Activated gamma-delta T cell treated with anti-CD3 and anti-CD28 coated beads, Interleukin-2, amount 50 U/mL, for 16 hours (primary cell): ENCODE measurements at places on chromosomes 16 and 17.

GRCh38 chr17:43151880-43152456 lies 19.0 kb upstream of the NBR1 start:
- DNase-seq: no peak

DNA sequence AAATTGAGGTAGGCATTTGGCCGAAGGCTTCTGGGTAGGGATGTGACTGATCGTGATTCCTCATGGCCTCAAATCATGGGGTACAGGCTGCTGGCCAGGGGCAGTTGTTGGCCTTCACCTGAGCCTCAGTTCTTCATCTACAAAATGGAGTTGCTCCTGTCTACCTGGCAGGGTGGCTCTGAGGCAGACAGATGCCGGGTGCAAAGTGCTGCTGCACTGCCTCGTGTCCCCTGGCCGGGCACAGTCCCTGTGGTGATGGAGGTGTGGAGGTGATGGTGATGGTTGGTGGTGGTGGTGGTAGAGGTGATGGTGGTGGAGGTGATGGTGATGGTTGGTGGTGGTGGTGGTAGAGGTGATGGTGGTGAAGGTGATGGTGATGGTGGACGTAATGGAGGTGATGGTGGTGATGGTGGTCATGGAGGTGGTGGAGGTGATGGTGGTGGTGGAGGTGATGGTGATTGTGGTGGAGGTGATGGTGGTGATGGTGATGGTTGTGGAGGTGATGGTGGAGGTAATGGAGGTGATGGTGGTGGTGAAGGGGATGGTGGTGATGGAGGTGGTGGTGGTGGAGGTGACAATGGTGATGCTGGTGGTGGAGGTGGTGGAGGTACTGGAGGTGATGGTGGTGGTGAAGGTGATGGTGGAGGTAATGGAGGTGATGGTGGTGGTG lies 52.6 kb downstream of the RNF213 start:
- no peak for DNase-seq

DNA sequence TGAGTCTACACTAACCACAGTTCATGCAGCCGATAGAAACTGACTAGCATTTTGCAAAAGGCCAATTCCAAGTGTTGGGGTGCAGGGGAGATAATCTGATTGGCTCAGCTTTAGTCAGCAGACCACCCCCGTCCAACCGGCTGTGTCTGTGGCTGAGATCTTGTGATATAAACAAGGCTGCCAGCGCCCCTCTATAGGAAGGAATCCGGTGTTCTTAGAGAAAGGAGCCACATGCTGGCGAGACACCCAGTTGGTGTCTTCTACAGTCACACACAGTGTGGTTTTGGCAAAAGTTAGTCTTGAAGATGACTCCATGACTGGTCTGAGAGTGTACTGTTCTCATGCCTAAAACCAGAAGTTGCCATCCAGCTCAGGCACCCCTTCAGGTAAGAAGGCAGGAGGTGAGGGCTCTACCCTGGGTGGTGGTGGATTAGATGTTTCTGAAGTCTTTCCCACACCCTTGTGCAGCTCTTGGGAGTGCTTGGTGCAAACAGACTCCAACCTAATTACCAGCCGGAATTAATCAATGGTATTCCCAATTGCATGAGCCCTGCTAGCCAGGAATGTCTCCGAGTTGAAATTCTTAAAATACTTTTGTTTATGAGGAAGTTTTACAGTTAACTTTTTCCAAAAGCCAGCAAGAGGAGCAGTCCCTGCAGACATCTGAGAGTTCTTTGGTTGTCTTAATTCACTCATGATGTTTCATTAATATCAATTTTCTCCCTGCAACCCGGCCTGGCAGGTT lies 172.3 kb upstream of the IRX6 start:
- no peak for DNase-seq

DNA sequence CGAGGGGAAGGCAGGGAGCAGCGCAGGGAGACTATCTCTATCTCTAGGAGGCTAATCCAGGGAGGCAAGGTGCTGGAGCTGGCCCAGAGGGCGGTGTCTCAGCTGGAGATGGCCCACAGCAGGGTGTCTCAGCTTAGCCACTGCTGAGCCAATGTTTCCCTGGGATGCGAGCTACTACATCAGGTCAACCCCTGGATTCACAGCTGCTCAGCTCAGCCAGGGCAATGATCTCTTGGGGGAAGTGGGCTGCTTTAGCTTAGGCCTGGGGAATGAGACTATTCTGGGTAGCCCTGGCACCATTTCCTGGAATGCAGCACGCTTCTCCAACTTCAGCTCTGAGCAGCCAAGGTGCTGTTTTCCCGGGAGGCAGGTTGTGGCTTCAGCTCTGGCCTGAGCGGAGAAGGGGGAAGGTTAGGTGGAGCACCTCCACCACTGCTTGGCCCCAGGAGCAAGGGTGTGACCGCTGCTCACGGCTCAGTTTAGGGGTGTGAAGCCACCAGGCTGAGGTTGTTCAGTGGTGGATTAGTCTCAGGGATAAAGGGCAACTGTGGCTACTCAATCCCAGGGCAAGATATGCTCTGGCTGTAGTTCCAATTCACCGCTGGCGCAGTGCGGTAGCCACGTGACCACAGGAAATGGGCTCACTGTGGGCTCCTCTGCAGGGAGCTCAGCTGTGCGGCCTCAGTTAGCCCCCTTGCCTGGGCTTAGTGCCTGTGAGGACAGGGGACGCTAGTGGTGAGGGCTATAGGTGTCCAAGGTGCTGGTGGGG lies 5.2 kb upstream of the PRSS21 start:
- no peak for DNase-seq

DNA sequence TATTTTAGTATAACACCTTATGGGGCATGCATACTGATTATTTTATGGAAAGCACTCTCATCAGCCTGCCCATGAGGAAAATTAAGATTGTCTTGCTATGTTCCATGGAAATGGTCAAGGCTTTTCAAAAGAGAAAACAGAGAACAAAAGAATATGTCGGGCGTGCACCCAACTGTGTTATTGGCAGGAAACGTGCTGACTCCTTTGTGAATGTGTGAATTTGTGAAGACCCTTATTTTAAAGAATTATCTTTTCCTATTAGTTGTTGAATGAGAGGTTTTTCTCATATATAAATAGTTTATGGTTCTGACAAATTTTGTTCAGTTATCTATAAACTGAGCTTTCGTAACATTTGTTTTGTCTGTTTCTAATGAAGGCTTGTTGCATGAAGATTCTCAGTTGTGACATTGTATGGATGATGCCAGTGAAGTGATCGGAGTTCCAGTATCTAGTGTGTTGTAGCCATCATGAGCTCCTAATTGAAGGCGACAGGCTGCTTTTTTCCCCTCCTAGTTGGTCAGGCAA lies 180.0 kb downstream of the BCAS3 start:
- no peak for DNase-seq

GRCh38 chr16:86126891-86127290 lies 227.9 kb downstream of the IRF8 start:
- no peak for DNase-seq

- no peak for DNase-seq
Observed at GRCh38 chr17:18315562-18315922, 449 bp downstream of the SMCR8 start.

- DNase-seq: no peak
Observed at GRCh38 chr17:75875940-75876189, 2.5 kb downstream of the TRIM47 start.
